ENCODE measurements at places on chromosomes 7 and 10.

DNA sequence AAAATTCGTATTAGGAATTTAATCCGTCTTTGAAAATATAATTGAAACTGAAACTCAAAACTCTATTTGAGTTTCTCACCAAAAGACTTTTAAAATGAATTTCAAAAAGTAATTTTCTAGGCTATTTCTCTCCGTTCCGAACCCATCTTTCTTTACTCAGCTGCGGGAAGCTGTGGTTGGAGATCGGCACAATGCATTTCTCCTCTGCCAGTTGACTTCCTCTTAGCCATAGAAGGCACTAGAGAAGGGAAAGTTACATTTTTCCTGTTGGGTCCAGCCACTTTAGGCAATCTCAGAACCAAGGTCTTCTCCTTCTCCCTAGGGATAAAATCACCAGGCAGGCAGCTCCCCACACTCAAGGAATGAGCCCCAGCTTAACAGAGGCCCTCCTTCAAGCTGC is 133.6 kb upstream of the COL1A2 start:
- DNase-seq = no peak

GRCh38 chr7:158614700-158615099 is 27.1 kb upstream of the PTPRN2 start:
- no peak for DNase-seq

- DNase-seq = no peak
These were observed 34.3 kb downstream of the FAM204A start for GRCh38 chr10:118307859-118308258.

- DNase-seq = no peak
These were observed 31.6 kb downstream of the IL15RA start for GRCh38 chr10:5945561-5946418.
